ENCODE measurements at places on chromosomes 6 and 20. TPM values are rescaled to one million over a fixed set of nuclear protein-coding genes. Genes with fewer than 3 reads are reported as not detected.

CST2 gene
- not detected for total RNA-seq

PROKR2 gene
- not detected for total RNA-seq

PNLDC1 gene
- not detected for total RNA-seq

CENPW gene
- total RNA-seq = 2.4 TPM

ADGB gene
- not detected for total RNA-seq

GZF1 gene
- 17.0 TPM for total RNA-seq

SAMD3 gene
- not detected for total RNA-seq

SLC32A1 gene
- total RNA-seq = not detected

GSTA3 gene
- total RNA-seq = not detected

HLA-DQB2 gene
- not detected for total RNA-seq

WFDC12 gene
- total RNA-seq = not detected

OPN5 gene
- total RNA-seq = not detected

HDGFL1 gene
- total RNA-seq = not detected

SPATA2 gene
- 0.95 TPM for total RNA-seq

CRYBG1 gene
- 4.2 TPM for total RNA-seq

GLP1R gene
- total RNA-seq = not detected

DSTN gene
- 144 TPM for total RNA-seq

PTPRA gene
- 23.5 TPM for total RNA-seq

SPDEF gene
- total RNA-seq = not detected

BPIFA1 gene
- not detected for total RNA-seq

HFE gene
- total RNA-seq = 3.5 TPM

ECT2L gene
- not detected for total RNA-seq

TNF gene
- total RNA-seq = not detected

CCN6 gene
- total RNA-seq = not detected

SULF2 gene
- 127 TPM for total RNA-seq

TRIM40 gene
- total RNA-seq = not detected

GPR63 gene
- total RNA-seq = under 0.01 TPM

Data from dermis lymphatic vessel endothelial cell (primary cell).